Activated CD8-positive, alpha-beta T cell treated with anti-CD3 and anti-CD28 coated beads for 36 hours (primary cell): ENCODE measurements at places on chromosomes 4 and X. TPM values are rescaled to one million over a fixed set of nuclear protein-coding genes. Genes with fewer than 3 reads are reported as not detected.

Gene PDGFC
- total RNA-seq, result not detected

Gene CDKN2AIP
- 26.6 TPM for total RNA-seq

Gene TRIM60
- not detected for total RNA-seq

Gene NAP1L3
- 1.6 TPM for total RNA-seq

- DNase-seq, result no peak
Measured at GRCh38 chrX:131745942-131746489, 202.1 kb downstream of the OR13H1 start.

GRCh38 chr4:13496605-13497004 lies 12.5 kb upstream of the RAB28 start:
- DNase-seq, result no peak

- DNase-seq, result no peak
Measured at GRCh38 chr4:113561758-113562157, 199.8 kb downstream of the CAMK2D start.

GRCh38 chr4:137470806-137471205 lies 61.5 kb downstream of the PCDH18 start:
- DNase-seq, result no peak

GRCh38 chrX:15681433-15681832 lies 16.8 kb upstream of the CLTRN start:
- DNase-seq, result no peak

- peak; percentile 64 for DNase-seq
Measured at GRCh38 chrX:14039344-14039743, 9.7 kb upstream of the GEMIN8 start.

- DNase-seq, result no peak
Measured at GRCh38 chr4:158020734-158021346, 152.0 kb downstream of the GASK1B start.

DNA sequence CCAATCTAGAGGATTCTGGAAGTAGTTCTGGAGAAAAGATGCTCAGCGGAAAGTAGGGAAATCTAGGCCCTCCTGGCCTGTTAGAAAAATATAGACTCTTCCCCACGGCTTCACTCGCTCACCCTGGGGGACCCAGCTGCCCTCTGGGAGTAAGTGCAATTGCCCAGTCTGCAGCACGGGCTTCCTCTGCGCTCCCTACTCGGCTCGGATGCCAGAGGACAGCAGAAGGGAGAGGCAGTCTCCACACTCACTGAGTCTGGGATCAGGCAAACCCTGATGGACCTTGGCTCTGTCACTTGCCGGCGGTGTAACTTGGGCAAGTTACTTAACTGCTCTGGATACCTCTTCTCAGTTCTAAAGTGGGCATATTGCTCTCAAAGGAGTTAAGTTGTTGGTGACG lies 2.1 kb downstream of the SHISA3 start:
- no peak for DNase-seq

DNA sequence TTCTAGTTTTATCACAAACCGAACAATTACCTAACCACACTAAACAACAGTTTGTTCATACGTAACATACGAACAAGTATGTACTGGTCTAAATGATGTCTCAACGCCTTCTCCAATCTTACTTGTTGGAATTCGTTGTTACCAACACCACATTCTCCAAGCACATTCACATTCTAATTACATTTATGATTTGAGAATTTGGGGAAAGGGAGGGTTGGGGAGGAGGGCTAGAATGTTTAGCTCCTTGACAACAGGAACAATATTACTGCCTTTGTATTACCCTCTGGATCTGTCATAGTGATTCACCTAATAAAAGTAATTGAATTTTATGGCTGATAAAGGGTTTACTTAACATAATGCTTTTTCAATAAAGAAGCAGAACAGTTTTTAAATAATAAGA lies 24.4 kb downstream of the LCORL start:
- no peak for DNase-seq

- DNase-seq, result no peak
Measured at GRCh38 chr4:120692964-120693363, 229.6 kb downstream of the PRDM5 start.

DNA sequence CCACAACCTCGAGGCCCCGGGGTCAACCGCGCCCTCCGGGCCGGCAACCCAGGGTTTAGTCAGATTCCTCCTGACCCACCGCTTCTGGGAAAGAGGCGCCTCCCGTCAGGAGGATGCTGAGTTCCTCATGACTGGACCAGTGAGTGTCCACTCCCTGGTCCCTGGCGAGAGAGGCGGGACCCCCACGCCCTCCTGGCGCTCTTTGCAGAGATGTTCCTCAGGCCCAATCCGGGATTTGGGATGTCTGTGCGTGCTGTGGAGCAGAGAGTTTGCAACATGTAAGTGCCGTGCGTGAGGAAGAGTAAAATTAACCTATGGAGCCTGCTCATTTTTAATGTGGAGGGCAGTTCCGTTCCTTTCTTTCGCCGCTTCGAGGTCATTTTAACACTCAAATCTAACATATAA lies 824 bp upstream of the UGDH start:
- no peak for DNase-seq

DNA sequence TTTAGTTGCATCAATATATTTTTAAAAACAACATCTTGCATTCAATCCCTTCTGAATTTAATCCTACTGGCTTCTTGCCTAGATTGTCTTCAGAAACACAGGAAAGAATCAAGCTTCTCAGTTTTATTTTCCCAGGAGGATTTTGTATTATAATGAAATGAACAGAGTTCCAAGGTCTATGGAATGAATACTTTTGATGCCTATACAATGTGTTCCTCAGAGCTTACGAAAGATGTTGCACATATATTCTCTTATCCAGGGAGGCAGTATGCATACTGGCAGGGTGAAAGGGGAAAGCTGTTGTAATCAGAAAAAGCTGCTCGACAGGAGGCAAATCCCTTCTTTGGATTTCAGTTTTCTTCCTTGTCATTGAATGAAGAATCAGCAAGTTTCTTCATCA lies 8.8 kb downstream of the TMPRSS11D start:
- DNase-seq, result no peak

DNA sequence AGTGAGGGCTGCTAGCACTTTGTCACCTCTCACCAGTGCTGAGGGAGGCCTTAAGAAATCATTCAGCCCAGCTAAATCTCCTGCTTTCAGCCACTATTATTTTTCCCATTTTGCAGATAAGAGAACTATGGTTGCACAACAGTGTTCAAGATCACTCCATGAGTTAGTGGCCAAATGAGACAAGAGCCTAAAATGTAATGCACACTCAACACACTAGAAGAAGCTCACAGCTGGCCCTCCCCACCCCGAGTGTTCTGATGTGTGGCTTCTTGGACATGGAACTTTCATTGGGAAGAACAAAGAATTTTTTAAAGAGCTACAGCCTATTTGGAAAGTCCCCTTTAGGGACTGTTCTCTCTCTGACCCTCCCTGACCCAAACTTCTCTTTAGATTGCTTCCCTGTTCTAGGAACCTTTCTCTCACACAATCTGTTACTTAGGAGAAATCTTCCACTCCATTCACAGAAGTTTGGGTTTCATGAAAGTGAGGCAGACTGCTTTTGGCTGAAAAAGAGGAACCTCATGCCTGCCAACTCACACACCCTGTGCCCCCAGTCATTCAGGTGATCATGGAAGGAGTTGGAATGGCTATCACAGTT lies 44.0 kb upstream of the CT47C1 start:
- DNase-seq, result no peak

- no peak for DNase-seq
Measured at GRCh38 chr4:169397762-169398161, 127.0 kb upstream of the SH3RF1 start.

- DNase-seq, result peak; percentile 62
Measured at GRCh38 chr4:924107-925096, 7.7 kb downstream of the GAK start.

- DNase-seq, result no peak
Measured at GRCh38 chr4:73743795-73744194, 3.4 kb downstream of the CXCL8 start.
